Stimulated activated CD4-positive, alpha-beta T cell treated with anti-CD3 and anti-CD28 coated beads, Interleukin-1b, Interleukin-23, amount 100 ng/mL, for 24 hours (primary cell): ENCODE measurements at places on chromosomes 1 and 21.

- no peak for DNase-seq
Observed at GRCh38 chr1:23122023-23122748, 46.5 kb downstream of the LUZP1 start.

- DNase-seq: no peak
Observed at GRCh38 chr1:154198756-154199562, 7.1 kb upstream of the TPM3 start.

DNA sequence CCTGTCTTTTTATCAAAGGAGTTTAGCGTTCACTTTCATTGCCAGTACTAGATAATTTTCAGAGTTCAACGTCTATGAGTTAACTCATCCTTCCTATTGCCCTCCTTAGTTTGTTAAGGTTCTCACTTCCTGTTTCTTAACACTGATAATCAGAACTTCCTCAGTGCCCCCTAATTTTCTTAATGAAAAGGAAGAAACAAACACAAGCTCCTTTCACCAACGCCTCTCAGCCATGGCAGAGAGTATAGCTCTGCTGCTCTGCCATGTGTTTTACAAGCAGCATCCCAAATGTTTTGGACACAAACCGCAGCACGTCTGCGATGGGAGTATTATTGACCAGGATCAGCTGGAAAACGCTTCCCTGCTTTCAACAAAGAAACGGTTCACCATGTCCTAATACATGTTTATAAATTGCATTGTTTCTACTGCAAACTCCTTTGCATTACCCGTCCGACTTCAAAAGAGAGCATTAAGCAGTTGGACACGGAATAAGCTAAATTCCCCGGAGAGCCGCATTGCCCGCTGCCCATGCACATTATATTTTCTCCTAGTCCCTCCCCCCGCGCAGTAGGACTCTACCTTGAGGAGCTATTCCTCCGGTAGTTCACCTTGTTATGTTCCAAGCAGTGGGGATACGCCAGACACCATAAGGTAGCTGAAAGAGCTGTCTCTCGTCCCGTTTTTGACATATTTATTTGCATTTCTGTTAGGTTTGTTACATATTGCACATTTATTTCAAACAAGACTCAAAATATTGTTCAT is 561 bp downstream of the OLFM3 start:
- no peak for DNase-seq

- no peak for DNase-seq
Observed at GRCh38 chr1:218869276-218869675, 304.4 kb upstream of the LYPLAL1 start.

DNA sequence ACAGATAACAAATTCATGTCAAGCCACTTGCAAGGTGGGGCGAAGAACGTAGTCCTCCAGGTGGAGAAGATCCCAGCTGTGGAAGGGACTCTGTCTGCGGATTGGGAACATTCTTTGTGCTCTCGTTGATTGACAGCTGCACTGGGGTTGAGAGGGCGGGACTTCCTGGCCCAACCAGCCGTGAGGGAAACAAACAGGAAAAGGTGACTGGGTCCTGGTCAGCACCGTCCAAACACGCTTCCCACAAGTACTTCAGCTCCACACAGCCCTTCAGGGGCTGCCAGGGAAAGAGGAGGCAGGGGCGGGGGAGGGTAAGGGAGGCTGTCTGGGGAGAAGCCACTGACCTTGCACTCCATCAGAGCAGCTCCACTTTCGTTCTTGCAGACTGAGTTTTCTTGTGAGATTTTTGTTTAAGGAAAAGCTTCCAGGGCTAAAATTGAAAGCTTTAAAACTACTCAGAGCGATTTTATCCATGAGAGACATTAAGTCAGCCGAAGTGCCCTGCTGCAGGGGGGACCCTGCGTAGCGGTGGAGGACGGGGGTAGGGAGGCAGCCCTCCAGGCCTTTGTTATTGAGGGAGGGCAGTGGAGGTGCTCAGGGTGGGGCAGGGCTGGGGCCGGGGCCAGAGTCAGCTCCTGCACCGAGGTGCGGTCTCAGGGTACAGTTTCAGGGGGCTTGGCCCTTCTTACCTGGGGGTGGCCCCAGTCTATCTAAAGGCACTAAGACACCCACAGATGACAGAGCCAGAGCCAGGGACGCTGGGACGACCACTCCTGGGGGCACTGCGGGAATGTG is 21.6 kb upstream of the STUM start:
- DNase-seq: no peak

DNA sequence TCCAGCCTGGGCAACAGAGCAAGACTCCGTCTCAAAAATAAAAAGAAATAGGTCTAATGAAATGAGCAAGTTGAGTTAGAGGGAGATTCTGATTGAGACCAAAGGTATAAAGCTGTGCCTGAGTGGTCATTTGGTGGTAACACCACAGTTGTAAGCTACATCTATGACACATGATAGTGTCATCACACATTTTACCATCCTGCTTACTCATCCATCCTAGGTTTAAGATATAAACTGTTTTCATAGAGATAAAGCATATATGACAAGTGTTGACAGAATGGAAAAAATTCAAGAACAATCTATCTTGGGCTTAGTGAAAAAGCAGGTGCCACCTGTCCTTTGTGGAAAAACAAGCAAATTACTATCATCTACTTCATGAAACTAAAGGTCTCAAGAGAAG is 7.1 kb upstream of the CFAP141 start:
- DNase-seq: no peak

GRCh38 chr1:6222636-6223035 is 13.1 kb downstream of the ICMT start:
- no peak for DNase-seq

DNA sequence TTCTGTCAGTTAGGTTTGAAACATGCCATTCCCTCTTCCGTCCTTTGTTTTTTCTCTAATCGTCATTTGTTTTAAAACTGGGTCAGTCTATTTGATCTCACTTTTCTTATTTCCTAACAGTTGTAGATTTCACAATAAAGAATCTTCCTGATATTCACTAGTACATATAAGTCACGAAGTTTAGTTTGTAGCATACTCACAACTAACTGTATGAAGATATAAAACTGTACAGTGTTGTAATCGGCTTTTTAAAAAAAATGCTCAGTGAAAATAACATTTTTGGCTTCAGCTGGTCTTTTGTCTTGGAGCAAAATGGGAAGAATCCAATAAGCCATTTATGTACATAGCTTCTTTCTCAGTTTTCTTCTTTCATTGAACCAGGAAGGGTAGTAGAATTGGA is 78.3 kb downstream of the NCAM2 start:
- no peak for DNase-seq

- no peak for DNase-seq
Observed at GRCh38 chr1:54798769-54799641, 2.1 kb downstream of the TTC22 start.

GRCh38 chr1:44926311-44926781 is 60.0 kb downstream of the EIF2B3 start:
- DNase-seq: no peak

DNA sequence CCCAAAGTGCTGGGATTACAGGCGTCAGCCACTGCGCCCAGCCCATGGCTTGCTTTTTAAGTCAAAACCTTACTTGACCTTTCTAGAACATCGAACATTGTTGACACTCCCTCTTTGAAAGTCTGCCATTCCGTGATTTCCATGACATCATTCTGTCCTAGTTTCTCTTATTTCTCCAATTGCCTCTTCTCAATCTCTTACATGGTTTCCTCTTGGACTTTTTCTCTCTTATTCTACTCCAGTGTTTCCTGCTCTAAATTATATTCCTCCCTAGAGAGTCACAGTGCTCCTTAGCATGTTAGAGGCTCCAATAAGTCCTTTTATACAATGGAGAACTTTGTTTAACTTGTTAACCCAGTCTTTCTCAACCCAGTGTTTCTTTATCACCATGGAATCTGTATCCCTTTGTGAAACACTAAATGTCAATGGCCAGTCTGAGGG is 25.5 kb downstream of the JAM2 start:
- no peak for DNase-seq
